ENCODE measurements at places on chromosomes 2 and 18. TPM values are rescaled to one million over a fixed set of nuclear protein-coding genes. Genes with fewer than 3 reads are reported as not detected.

DNA sequence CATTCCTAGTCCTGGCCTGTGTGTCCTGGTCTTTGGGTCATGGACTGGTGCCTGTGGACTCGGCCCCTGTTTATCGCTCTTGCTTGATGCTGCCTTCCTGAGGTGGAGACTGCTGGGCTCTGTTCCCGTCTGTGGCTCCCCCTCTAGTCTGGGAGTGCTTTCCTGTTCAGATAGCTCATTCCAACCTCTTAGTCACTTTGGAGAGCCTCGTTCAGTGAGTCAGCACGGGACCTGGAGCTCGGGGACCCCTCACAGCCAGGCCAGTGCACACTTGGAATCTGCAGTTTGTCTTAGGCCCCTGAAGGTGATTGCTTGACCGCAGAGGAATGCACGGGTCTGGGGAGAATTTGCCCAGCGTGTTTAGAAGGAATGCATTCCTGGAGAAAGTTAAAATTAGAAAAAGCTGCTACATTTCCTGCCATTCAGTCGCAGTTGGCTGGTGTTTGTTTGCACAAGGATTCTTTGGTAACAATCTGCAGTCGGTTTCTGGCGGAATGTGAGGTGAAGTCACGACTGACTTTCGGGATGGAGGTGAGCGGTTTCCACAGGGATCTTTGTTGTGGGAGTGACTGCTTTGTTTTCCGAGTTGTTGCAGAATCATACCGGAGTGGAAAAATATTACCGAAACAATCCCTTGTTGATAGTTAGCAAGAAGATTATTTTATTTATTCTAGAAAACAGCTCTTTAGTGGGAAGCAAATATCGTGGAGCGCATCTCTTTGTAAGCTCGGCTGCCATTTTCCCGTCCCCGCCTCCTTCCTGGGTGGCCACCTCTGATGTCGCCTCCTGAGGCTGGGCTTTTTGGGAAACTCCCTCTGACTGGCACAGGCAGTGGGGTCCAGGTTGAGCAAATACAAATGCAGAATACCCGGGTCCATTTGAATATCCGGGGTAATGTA, 29.6 kb downstream of the SH3BP4 start:
- H3K4me3 ChIP-seq = peak overlapping the region; percentile 11
- peak overlapping the region; percentile 94 for H3K27ac ChIP-seq
- peaks cover 30% of the 10 kb centered on the region for H3K4me1 ChIP-seq
- DNase-seq = peak; percentile 94
- H3K27me3 ChIP-seq = no peaks in the 10 kb centered on the region

GRCh38 chr2:207807516-207807915, 37.8 kb upstream of the FZD5 start:
- no peaks in the 10 kb centered on the region for H3K27me3 ChIP-seq
- no peak overlapping the region for H3K4me3 ChIP-seq
- no peak overlapping the region for H3K27ac ChIP-seq
- DNase-seq = no peak
- H3K4me1 ChIP-seq = no peaks in the 10 kb centered on the region

The FAM237A gene
- total RNA-seq = not detected

The LYG2 gene
- total RNA-seq = not detected

- H3K27me3 ChIP-seq = no peaks in the 10 kb centered on the region
- no peak overlapping the region for H3K4me3 ChIP-seq
- H3K4me1 ChIP-seq = peaks cover 17% of the 10 kb centered on the region
- no peak overlapping the region for H3K27ac ChIP-seq
- H3K36me3 ChIP-seq = no peaks in the 10 kb centered on the region
- no peak for DNase-seq
Observed at GRCh38 chr2:215532844-215533243, 97.0 kb upstream of the FN1 start.

GRCh38 chr2:47601568-47601967, 181.4 kb upstream of the MSH6 start:
- no peaks in the 10 kb centered on the region for H3K36me3 ChIP-seq
- no peak for DNase-seq
- no peak overlapping the region for H3K27ac ChIP-seq
- H3K4me3 ChIP-seq = no peak overlapping the region
- no peaks in the 10 kb centered on the region for H3K4me1 ChIP-seq
- H3K27me3 ChIP-seq = no peaks in the 10 kb centered on the region

GRCh38 chr2:215371915-215372897, 60.3 kb downstream of the ATIC start:
- peaks cover 5% of the 10 kb centered on the region for H3K4me1 ChIP-seq
- H3K4me3 ChIP-seq = no peak overlapping the region
- H3K27ac ChIP-seq = no peak overlapping the region
- DNase-seq = no peak
- H3K36me3 ChIP-seq = peaks cover 27% of the 10 kb centered on the region

DNA sequence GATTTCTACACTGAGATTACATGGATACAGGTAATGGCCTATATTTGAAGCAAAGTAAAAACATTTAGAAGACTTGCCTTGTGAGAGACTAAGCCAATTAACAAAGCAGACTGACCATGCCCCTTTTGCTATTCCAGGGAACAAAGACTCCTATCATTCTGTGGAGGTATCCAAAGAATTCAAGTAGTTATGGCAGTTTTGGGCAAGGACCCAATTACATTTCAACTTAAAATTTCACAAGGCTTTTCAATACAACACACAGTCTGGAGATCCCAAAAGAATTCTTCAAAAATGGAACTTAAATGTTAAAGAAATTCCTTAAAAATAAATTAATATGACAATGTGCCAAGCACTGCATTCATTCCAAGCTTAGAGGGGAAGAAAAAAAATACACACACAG, 109.2 kb upstream of the CHRNA1 start:
- H3K27ac ChIP-seq = no peak overlapping the region
- no peaks in the 10 kb centered on the region for H3K27me3 ChIP-seq
- DNase-seq = peak; percentile 14

- no peak for DNase-seq
- H3K27ac ChIP-seq = no peak overlapping the region
- H3K27me3 ChIP-seq = no peaks in the 10 kb centered on the region
- no peaks in the 10 kb centered on the region for H3K36me3 ChIP-seq
- H3K4me1 ChIP-seq = no peaks in the 10 kb centered on the region
- H3K4me3 ChIP-seq = no peak overlapping the region
Observed at GRCh38 chr18:5853253-5853652, 42.1 kb downstream of the TMEM200C start.

The KLHL30 gene
- total RNA-seq = 1.2 TPM

The CNTNAP5 gene
- not detected for total RNA-seq

GRCh38 chr18:22846088-22846683, 86.9 kb upstream of the RBBP8 start:
- peak; percentile 43 for DNase-seq
- H3K36me3 ChIP-seq = no peaks in the 10 kb centered on the region
- H3K27ac ChIP-seq = no peak overlapping the region
- no peaks in the 10 kb centered on the region for H3K27me3 ChIP-seq
- H3K4me1 ChIP-seq = no peaks in the 10 kb centered on the region
- H3K4me3 ChIP-seq = no peak overlapping the region

The CCDC141 gene
- 0.17 TPM for total RNA-seq

- H3K27me3 ChIP-seq = no peaks in the 10 kb centered on the region
- H3K27ac ChIP-seq = no peak overlapping the region
- H3K4me3 ChIP-seq = no peak overlapping the region
- no peaks in the 10 kb centered on the region for H3K4me1 ChIP-seq
- no peak for DNase-seq
Observed at GRCh38 chr2:145846982-145847381, 1327.1 kb upstream of the ZEB2 start.

The DSEL gene
- 157 TPM for total RNA-seq

- no peaks in the 10 kb centered on the region for H3K4me1 ChIP-seq
- no peak overlapping the region for H3K27ac ChIP-seq
- DNase-seq = no peak
- H3K36me3 ChIP-seq = no peaks in the 10 kb centered on the region
Observed at GRCh38 chr18:4720518-4720917, 265.4 kb upstream of the DLGAP1 start.

GRCh38 chr2:179141206-179141605, 91.3 kb upstream of the CCDC141 start:
- H3K27me3 ChIP-seq = no peaks in the 10 kb centered on the region
- no peaks in the 10 kb centered on the region for H3K4me1 ChIP-seq
- no peak for DNase-seq
- H3K4me3 ChIP-seq = no peak overlapping the region
- peaks cover 5% of the 10 kb centered on the region for H3K36me3 ChIP-seq

The MAB21L4 gene
- total RNA-seq = not detected

The CTAGE1 gene
- total RNA-seq = under 0.01 TPM

DNA sequence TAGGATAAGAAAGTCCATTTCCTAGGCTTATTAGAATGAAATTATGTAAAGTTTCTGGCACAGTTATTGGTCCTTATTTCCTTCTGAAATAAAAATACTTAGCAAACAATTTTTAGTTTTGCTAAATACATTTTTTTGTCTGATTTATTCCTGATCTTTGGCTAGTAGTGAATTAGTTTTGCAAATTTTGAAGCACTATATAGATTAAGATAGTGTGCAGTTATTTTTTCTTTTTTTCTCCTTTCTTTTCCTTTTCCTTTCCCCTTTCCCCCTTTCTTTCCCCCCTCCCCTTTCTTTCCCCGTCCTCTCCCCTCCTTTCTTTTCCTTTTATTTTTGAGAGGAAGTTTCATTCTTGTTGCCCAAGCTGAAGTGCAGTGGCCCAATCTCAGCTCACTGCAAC, 59.7 kb downstream of the BIRC6 start:
- no peak for DNase-seq
- H3K4me3 ChIP-seq = no peak overlapping the region
- H3K4me1 ChIP-seq = no peaks in the 10 kb centered on the region
- peaks cover 4% of the 10 kb centered on the region for H3K36me3 ChIP-seq

The DPP4 gene
- total RNA-seq = 297 TPM

The SCYGR4 gene
- total RNA-seq = not detected

DNA sequence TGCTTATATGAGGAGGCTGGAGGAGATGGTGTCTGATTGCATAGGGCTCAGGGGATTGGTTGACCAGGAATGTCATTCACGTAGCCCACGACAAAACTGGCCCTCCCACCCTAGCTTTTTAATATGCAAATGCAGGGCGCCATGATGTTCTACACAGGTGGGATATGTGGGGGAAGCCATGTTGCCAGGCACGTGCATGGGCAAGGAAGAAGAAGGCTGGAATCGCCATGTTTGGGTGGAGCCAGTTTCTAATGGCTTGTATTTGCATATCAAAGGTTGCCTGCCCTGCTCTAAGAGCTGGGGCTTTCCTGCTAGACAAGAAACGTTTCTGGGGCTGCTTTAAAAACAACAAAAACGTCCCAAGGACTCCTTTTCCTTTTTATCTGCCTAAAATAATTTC, 26.5 kb upstream of the LINC00305 start:
- no peaks in the 10 kb centered on the region for H3K36me3 ChIP-seq

The TRIP12 gene
- total RNA-seq = 210 TPM

The PTPRN gene
- total RNA-seq = 3.5 TPM

DNA sequence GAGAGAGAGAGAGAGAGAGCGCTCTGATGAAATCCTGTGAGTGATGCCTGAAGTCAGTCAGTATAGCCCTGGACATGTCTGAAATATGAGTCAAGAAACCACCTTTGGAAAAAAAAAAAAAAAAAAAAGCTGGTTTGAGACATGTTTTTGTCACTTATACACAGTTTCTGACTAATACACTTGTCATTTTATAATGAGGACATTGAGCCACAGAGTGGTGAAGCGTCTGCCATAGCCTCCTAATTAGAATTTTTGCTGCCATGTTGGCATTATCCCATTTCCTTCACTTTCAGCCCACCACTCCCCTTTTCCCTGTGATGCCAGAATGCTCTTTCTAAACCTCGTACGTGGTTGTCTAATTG, 15.7 kb upstream of the MYO3B start:
- no peak for DNase-seq
- H3K36me3 ChIP-seq = no peaks in the 10 kb centered on the region
- H3K27me3 ChIP-seq = no peaks in the 10 kb centered on the region
- no peak overlapping the region for H3K27ac ChIP-seq
- H3K4me1 ChIP-seq = no peaks in the 10 kb centered on the region

The MRO gene
- total RNA-seq = under 0.01 TPM

DNA sequence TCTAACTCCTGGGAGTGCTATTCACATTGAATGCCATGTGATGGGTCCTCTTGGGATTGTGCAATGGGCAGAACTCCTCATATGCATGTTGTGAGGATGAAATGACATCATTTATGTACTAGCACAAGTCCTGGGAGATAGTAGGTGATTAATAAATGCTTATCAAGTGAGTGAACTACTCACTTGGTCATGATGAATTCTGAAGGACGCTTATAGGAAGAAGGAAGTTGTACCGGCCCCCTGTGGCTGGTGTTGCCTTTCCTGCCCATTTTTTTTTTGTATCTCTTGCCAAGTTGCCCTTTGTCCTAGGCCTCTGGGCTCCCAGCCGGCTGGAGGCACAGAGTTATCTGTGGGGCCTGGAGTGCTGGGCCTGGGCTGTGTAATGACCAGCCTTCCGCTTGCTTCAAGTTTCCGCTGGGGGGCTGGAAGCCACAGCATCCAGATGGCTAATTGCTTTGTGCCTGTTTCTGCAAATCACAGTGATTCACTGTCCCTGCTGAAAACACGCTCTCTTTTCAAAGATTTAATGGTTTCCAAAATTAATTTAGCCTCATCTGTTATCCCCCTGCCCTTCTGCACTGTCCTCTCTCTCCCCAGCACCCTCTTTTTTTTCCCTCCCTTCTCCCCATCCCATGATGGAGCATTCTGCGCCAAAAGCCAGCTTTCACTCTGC, 33.7 kb upstream of the MRPL33 start:
- no peaks in the 10 kb centered on the region for H3K27me3 ChIP-seq
- peak; percentile 77 for DNase-seq
- no peak overlapping the region for H3K27ac ChIP-seq
- H3K4me3 ChIP-seq = no peak overlapping the region
- no peaks in the 10 kb centered on the region for H3K36me3 ChIP-seq

GRCh38 chr2:39491653-39492052, 54.6 kb upstream of the MAP4K3 start:
- H3K4me1 ChIP-seq = peaks cover 17% of the 10 kb centered on the region
- H3K4me3 ChIP-seq = no peak overlapping the region
- no peaks in the 10 kb centered on the region for H3K36me3 ChIP-seq
- H3K27ac ChIP-seq = peak overlapping the region; percentile 75
- DNase-seq = no peak
- H3K27me3 ChIP-seq = no peaks in the 10 kb centered on the region

The MAP3K19 gene
- not detected for total RNA-seq

The PJVK gene
- total RNA-seq = 4.3 TPM

DNA sequence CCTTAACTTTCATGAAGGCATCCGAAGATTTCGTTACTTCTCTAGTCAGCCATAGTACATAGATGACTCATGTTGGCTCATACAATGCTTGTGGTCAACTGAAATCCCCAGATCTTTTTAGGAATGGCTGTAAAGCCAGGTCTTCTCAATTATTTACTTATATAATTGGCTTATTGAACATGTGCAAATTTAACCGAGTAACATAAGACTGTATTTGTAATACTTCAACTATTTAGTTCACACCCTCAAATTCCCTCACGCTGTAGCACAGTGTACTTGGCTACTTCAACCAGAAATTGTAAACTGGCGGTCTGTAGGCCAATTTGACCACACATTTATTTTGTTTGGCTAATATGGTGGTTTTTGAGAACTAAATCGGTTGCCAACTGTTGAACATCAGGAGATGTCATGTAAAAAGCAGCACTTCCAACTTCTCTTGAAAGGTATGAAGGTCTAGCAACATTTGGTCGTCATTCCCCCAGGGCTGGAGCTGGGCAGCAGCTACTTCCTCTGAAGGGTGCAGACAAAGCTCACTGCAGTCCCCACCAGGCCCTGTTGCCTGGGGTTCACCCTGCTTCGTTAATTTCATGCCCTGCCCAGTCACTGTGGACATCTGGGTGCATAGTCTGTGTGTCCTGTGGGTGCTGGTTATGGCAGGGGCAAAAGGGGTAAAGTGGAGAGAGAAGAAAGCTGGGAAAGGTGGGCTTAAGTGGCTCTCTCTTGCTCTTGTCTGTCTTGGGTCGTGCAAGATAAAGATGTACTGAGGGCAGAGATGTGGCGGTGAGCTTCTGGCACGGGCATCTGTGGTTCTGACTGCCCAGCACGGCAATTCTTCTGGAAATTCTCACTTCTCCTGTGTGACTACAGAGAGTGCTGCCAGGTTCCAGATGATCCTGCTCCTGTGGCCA, 3.2 kb upstream of the SH3RF3 start:
- H3K36me3 ChIP-seq = no peaks in the 10 kb centered on the region
- DNase-seq = peak; percentile 97
- H3K27me3 ChIP-seq = peaks cover 11% of the 10 kb centered on the region
- H3K4me3 ChIP-seq = no peak overlapping the region
